Airway epithelial cell (primary cell): ENCODE measurements at places on chromosomes 13 and 19. TPM values are rescaled to one million over a fixed set of nuclear protein-coding genes. Genes with fewer than 3 reads are reported as not detected.

The TRPC4 gene
- total RNA-seq, result 0.07 TPM in 1 of 2 replicates, not detected in the other

The ZNF888 gene
- total RNA-seq, result 2.4 and 4.1 TPM in 2 replicates

The CLDND2 gene
- not detected in 2 replicates for total RNA-seq

The GAS6 gene
- total RNA-seq, result 118 and 128 TPM in 2 replicates

The UPF3A gene
- total RNA-seq, result 19.3 and 21.7 TPM in 2 replicates

The SKA3 gene
- 13.1 and 13.2 TPM in 2 replicates for total RNA-seq

The LGALS7B gene
- 222 and 322 TPM in 2 replicates for total RNA-seq
